ENCODE measurements at places on chromosomes 2 and 18.

DNA sequence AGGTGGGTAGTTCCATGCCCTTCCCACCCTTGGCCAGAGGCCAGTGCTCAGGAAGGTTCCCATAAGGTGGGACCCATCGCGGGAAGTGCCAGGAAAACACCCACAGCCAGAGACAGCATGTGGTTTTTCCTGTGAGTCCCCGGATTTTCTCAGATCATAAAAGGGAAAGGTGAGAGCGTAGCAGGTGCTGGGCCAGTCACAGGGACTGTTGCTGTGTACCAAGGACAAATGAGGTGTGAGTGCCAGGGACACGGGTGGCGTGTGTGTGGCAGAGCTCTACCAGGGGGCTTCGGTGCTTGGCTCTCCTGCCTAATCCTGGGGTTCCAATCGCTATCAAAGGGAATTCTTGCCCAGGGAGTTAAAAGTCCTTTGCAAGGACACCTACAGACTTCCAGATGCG is 159.6 kb upstream of the SMAD2 start:
- no peak for DNase-seq

- DNase-seq = no peak
These were observed 71.2 kb downstream of the FIGN start for GRCh38 chr2:163664610-163665009.

DNA sequence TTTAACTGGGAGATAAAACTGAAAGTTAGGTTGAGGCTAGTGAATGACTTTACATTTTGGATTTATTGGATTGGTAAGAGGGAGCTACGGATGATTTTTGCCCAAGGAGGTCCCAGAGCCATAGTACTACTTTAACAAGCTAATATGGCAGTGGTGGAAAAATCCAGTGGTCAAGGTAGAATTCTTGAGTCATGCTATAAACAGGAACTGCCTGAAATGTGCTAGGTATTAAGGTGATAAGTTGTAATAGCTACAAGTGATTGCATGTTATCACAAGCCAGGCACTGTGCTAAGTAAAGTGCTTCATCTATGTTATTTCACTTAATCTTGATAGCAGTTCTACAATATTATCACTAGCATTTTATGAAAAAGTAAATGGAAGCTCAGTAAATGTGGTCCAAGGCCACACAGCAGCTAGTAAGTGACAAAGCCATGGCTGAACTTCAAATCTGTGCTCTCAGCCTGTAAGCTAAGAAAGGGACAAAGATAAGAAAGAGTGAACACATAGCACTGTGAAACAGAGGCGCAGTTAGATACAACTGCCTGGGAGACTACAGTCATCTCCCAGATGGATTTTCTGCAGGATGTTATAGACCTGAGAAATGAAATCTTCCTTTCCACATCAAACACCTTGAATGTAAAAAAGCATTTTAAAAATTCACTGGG is 469.6 kb downstream of the TGIF1 start:
- DNase-seq = no peak

GRCh38 chr18:27075828-27076227 is 109.3 kb downstream of the CHST9 start:
- DNase-seq = no peak

GRCh38 chr2:118185210-118186109 is 97.2 kb downstream of the INSIG2 start:
- peak; percentile 17 for DNase-seq

DNA sequence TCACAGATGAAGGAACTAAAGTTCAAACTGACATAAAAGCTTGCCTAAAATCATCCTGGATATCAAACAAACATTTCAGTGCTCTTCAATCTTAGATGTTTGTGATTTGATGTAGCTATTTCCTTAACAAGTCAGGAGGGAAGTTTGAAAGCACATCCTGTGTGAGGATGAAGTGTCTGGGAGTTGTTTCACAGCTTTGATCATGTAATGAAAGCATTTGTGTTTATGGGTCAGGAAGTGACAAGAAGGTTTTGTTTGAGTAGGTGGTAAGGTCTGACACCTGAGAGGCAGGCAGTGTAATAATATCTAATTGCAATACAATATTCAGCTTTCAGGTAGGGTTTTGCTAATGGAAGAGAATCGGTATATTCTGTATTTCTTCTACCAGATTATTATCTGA is 26.0 kb upstream of the CSRNP3 start:
- no peak for DNase-seq

GRCh38 chr2:108589781-108590180 is 55.5 kb downstream of the LIMS1 start:
- DNase-seq = no peak

- no peak for DNase-seq
These were observed 119.7 kb upstream of the SERPINE2 start for GRCh38 chr2:224158831-224159230.

- no peak for DNase-seq
These were observed 136.9 kb downstream of the COPS8 start for GRCh38 chr2:237222601-237223041.

GRCh38 chr2:41735476-41735875 is 312.3 kb upstream of the PKDCC start:
- no peak for DNase-seq

DNA sequence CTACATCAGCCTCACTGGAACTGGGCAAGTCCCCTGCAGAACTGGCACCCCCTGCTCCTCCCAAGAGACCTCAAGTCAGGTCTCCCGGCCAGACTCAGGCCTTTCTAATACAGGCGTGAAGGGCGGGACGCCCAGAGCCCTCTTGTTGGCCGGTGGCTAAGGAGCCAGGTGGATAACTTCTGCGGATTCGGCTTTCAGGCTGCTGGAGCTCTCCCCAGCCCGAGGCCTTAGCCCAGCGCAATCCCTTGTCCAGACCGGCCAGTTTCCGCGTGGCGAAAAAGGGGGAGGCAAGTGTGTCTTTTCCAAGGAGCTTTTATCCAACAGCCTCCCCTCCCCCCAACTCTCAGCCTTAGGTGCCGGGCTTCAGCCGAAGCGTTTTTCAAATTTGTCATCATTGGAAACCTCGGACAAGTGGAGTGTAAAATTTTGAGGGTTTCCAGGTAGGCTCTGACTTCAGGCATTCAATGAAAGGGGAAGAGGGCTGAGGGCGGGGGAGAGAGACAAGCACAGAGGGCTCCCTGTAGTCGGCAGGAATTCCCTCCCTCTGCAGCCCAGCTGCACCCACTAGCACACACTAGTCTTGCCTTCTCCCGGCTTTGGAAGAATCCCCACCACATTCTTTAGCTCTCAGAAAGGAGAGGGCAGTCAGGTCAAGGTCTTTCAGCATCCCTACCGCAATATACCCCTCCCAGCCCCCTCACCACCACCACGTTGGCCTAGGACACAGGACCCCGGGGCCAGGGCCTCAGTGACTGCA is 9.5 kb upstream of the SATB2 start:
- no peak for DNase-seq

- DNase-seq = no peak
These were observed 122.1 kb downstream of the ACOXL start for GRCh38 chr2:110854355-110855081.

GRCh38 chr2:200593905-200594304 is 8.1 kb downstream of the AOX1 start:
- no peak for DNase-seq

GRCh38 chr2:39017334-39017733 is 103.5 kb downstream of the SOS1 start:
- DNase-seq = no peak

DNA sequence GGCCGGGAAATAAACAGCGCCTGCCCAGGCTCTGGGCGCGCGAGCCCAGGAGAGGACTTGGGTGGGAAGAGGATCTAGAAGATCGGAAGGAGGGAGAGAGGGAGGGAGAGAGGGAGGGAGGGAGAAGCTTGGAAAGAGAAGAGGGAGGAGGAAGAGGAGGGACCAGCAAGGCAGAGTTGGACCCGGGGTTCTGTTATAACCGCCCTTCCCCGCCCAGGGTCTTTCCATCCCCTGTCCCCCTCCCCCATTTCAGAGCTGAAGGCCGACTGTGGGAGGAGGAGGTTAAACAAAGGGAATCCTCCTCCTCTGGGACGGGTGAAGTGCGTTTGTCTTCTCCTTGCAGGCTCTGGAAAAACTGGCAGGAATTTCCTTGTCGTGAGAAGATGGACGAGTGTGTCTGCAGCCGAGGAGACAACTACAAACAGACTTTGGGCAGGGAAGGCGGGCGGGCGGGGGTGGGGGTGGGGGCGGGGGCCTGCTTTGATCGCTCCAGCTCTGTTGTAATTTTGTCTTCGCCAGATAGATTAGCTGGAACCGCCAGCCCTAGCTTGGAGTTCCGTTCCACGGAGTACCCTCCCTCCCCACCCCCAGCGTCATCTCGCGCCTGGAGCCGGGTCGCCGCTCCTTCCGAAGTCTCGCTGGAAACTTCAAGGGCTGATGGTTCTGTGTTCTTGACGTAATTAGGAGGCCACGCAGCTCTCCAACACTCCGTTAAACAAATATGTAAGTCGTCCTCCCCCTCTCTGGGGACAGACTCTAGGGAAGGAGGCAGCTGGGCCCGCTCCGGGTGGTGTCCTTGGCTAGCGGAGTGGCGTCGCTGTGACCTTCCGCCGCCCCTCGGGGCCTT is 6.4 kb upstream of the SP9 start:
- no peak for DNase-seq

DNA sequence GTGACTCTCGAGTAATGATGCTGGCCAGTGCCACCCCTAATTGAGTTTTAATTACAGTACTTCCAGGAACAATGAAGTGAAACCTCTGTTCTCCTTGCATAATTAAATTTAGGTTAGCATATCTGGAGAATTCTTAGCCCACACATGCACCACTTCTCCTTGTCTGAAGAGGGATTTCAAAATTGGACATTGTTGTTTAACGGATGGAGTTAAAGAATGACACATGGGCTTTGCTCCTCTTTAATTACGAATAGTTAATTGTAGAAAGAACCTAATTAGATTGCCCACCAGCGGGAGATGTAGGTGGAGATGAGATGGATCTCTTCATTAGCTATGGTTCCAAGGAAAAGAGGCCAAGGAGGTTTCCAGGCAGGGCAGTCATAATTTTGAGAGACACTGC is 33.1 kb upstream of the EN1 start:
- DNase-seq = no peak

- DNase-seq = no peak
These were observed 71.3 kb downstream of the SLC25A12 start for GRCh38 chr2:171822525-171823322.

DNA sequence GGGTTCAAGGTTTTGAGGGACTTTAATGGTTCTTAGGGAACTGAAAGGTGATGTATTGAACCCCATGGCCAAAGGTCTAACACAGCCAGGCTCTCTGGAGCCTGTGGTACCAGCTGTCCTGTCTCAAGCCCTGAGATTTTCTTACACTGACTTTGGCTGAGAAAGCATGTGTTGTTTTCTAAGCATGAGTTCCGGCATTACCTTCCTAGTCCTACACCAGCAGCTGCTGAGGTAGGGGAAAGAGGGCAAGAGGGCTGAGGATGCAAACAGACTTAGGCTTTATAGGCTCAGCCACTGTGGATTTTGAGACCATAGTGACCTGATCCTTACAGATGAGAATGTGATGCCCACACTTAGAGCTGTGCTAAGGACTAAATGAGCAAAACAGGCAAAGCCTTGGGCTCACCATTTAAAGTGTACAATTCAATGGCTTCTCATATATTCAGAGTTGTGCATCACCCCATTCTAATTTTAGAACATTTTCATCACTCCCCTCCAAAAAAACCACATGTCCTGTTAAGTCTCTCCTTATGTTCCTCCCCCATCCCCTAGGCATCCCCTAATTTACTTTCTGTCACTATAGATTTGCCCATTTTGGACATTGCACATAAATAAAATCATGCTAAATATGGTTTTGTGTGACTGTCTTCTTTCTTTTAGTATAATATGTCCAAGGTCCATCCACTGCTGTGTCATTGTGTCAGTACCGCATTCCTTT is 99.7 kb upstream of the OTOS start:
- no peak for DNase-seq

DNA sequence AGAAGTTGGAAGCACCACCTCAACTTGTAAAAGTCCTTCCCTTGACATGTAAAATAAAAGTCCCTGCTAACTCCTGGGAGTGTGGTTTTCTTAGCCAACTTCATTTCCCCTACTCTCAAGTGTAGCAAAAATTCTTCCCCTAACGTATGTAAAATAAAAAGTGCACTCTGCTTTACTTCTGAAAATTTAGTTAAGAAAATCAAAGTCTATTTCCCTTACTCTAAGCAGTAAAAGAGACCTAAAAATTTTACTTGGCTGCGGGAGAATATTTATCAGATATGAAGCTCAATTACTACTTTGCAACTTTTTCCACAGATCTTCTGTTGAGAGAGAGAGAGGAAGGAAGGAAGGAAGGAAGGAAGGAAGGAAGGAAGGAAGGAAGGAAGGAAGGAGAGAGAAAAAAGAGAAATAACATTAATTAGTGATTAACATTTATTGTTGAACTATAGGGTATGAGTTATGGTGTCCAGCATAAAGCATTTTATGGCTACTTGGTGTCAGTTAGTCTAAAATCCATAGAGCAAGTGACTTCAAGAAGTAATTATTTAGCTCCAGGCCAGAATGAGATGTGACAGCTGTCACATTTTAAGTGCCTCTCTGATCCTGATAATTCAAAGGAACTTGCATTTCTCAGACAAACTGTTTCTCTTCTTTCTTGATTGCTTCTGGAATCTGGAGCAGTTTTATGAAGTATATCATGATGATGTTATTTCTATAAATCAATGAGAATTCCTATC is 210.3 kb downstream of the TMX3 start:
- DNase-seq = no peak

GRCh38 chr2:102366406-102367112 is 11.0 kb downstream of the IL18R1 start:
- DNase-seq = no peak

- no peak for DNase-seq
These were observed 47.7 kb downstream of the TMEM182 start for GRCh38 chr2:102809291-102810189.

DNA sequence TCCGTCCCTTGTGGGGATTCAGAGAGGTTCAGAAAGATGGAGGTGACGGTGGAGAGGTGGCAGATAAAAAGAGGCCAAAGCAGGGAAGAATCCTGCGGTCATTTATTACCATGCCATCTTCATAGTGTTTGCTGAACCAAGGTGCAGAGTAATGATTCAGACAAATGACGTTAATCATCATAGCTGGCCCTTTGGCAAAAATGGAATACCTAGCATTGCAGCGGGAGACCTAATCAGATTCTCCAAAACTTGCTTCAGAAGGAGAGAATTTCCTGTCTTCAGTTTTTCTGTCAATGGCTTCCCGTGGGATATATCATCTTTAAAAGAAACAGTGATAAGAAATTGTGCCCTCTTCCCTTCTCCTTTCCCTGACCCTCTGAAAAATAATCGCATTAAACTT is 175.4 kb downstream of the PTGR3 start:
- no peak for DNase-seq

DNA sequence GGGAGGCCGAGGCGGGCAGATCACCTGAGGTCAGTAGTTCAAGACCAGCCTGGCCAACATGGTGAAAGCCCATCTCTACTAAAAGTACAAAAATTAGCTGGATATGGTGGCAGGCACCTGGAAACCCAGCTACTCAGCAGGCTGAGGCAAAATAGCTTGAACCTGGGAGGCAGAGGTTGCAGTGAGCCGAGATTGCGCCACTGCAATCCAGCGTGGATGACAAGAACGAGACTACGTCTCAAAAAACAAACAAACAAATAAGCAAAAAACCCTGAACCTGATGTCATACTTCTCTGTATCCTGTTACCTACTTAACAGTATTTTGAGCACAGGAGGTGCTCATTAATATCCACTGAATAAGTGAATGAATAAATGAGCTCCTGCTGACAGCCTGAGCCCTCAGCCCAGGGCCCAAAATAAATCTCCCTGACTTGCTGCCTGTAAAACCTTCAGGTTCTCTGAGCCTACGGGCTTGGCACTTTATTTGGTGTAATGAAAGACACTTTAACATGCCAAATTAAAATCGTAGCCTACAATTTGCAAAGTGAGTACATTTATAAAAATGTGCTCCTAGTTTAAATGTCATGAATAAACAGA is 215.1 kb downstream of the ZNF385B start:
- DNase-seq = no peak

GRCh38 chr2:106705877-106706276 is 180.1 kb downstream of the ST6GAL2 start:
- no peak for DNase-seq

All from NCI-H2107 (cell line).